ENCODE measurements at places on chromosomes 1 and 21.
A peak's percentile ranks its signal among the peaks of the same experiment; 100 is the strongest.

DNA sequence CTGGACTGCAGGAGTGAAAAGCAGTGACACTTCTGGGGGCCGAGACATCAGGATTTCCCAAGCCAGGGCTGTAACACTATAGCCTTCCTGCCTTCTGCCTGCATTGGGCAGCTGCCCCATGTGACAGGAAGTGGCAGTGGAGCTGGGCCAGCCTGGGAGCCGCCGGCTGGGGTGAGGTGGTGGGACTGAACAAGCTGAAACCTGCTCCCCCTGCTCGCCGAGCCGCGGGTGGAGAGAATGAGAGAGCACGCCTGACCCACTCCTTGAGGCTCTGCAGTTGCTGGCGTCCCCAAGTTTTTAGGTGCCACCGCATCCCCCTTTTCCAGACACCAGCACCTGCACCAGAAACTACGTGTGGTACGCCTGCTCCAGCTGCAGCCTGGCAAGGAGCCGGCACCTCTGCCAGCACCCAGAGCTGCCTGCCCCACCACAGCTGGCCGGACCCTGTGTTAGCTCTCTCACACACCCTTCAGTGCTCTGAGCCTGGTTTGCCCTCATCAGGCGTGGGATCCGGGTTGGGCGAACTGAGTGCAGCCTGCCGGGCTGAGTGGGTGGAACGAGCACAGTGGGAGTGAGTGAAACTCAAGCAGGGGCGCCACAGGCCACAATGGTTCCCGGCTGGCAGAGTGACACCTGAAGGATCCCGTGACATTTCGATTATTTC is 119.4 kb downstream of the AKT3 start:
- no peak for DNase-seq

DNA sequence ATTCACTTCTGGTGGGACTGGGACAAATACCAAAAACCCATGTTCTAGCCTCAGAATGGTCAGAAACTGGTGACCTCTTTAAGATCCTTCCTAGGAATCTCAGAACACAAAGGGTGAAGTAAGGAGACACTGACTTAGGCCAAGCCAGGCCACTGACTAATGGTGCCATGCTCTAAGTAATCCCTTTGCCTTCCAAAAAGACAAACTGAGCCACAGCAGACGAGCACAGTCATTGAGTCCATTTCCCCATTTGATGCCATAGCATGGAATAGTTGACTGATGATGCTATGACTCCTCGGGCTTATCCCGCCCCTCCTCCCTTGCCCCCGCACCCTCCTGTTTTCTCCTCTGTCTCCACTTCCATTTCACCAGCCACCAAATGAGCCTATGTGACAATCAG is 145.8 kb upstream of the ZNF648 start:
- DNase-seq = no peak

- DNase-seq = no peak
Observed at GRCh38 chr21:43790010-43790524, 690 bp downstream of the RRP1 start.

DNA sequence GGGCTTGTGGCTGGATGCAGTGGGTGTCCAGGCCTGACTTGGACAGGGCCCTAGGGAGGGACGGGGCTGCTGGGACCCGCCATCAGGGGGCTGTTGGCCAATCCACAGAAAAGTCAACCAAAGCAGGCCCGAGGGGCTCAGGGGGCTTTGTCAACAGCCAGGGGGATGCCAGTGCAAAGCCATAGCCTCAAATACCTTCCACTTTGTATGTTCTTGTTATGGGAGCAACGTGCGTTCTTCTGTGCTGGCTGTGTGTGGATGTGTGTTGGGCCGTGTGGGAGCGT is 35.4 kb upstream of the ARF1 start:
- no peak for DNase-seq

GRCh38 chr1:53766831-53767405 is 28.0 kb upstream of the GLIS1 start:
- DNase-seq = no peak

GRCh38 chr1:166166329-166166697 is 488 bp downstream of the FAM78B start:
- DNase-seq = no peak

DNA sequence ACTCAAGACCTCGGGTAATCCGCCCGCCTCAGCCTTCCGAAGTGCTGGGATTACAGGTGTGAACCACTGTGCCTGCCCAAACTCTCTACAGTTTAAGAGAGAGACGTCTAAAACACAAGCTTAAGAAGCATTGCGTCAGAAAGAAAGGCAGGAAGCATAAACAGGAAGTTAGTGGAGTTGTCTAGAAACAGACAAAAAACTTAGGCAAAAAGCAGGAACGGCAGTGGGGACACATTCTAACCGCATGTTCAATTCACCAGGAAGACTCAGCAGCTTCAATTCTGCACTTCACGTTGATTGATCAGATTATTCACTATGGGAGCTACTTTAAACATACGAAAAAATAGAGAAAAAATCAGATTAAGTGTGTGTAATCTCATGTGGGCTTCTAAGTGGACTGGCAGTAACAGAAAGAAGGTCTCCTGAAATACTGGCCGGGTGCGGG is 7.4 kb downstream of the CFAP74 start:
- DNase-seq = no peak

DNA sequence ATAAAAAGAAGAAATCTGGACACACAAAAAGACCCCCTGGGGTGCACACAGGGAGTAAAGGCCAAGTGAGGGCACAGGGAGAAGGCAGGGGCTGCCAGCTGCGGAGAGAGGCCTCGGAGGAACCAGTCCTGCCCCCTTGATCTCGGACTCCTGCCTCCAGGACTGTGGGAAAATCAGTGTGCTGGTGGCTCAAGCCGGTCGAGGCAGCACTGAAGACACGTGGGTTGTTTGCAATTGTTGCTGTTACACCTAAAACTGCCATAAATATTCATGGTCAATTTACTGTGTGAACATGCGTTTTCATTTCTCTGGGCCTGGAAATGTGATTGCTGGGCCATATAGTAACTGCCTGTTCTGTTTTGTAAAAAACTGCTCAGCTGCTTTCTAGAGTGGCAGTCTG is 18.5 kb downstream of the IBA57 start:
- no peak for DNase-seq

- no peak for DNase-seq
Observed at GRCh38 chr1:184597650-184598357, 156.9 kb downstream of the EDEM3 start.

- no peak for DNase-seq
Observed at GRCh38 chr1:182724215-182724614, 39.8 kb upstream of the RGS8 start.

- no peak for DNase-seq
Observed at GRCh38 chr1:16441282-16441665, 750 bp downstream of the NECAP2 start.

DNA sequence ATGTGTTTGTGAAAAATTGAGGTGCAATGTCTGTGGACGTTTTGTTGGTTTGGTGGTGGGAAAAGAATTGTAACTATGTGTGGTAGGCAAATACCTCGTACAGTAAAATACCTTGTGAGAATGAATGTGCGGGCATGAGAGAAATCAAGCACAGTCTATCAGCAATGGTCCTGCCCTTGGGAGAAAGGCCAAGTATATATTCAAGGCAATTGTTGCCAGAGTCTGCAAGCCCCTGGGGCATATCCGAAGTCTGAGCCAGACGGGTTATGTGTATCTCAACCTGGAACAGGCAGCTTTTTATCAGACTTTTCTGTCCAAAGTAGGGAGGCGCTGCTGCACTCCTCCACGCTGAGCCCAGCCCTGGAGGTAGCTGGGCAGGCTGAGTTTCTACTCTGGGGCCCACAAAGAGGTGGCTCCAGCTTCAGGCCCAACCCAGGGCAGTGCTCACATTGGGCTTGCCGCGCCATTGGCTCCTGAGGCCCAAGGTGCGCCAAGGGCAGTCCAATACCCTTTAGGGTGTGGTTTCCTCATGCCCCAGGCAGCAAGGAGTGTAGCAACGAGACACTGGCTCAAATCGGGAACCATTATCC is 9.4 kb upstream of the GNL2 start:
- DNase-seq = no peak

DNA sequence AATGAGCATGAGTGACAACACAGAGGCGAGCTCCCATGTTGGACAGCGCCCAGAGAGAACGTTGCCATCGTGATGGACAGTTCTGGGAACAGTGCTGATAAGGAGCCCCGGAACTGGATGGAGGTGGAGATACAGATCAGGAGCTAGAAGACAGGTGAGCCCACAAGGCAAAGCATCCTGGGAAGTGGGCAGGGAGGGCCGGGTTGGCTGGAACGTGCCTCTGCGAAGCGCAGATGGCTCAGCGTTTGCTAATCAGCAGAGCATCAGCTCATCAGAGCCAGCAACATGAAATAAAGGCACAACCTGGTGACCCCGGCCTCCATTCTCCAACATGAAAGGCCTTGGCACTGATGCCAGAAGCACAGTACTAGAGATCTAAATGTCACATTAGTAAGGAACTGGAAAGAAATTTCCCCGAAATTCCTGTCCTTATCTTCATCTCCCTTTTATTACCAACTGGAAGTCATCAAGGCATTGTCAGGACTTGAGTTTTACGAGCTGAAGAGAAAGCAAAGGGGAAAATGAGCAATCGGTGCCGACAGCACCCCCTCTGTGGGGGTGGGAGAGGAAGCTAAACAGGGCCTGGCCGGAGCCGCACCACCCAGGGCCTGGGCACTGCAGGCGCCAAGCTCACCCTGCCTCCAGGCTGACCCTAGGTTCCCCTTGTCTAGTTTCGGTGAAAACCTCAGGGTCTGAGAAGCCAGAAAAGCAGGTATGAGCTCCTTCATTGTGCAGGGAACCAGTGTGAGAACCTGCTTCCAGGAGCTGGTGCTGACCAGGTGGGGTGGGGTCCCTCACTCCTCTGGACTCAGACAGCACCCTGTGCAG is 19.9 kb downstream of the ABCA4 start:
- DNase-seq = no peak

GRCh38 chr1:16321176-16321867 is 31.0 kb downstream of the FBXO42 start:
- no peak for DNase-seq

DNA sequence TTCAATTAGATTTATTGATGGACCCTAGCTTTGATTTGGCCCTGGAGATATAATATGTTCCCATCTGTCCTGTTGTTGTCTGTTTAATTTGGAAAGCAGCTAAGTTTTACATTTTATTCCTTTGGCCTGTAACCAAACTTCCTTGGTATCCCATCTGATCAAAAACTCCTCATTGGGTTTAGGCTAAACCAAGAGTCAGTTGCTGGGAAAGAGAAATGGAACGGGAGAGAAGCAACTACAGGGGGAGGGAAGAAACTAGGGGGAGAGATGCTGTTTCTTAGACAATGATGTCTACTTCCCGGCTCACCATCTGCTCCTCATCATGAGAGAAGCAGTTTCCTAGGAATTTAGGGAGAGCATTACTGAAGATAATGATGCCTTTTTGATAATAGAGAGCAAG is 141.8 kb downstream of the SYT2 start:
- DNase-seq = peak; percentile 39

GRCh38 chr1:109792056-109792831 is 28.5 kb upstream of the EPS8L3 start:
- peak; percentile 15 for DNase-seq

DNA sequence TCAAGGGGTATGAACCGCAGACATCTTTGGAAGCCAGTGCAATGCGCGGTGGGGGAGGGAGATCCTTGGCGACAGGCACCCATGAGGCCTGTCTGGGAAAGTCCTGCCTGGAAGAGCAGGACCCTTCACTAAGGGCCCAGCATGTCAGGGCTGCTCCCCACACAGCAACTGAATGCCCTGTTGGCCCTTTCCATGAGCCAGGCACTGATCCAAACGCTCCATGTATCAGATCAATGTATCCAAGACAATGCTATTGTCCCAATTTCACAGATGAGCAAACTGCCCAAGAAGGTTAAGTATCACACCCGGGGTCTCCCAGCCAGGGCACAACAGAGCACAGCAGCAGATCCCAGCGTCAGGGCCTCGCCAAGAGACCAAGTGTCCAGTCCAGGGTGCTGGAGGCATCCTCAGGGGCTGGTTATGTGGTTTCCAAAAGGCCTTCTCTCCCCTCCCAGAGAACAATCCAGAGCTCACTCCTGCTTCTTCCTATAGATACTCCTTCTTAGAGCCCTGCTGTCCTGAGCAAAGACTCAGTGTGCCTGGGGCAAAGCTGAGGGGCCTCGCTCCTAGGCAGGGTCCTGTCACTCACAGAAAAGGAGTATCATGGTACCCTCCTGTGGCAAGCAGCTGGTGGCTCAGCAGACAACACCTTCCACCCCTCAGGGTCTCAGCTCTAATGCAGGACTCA is 328.0 kb downstream of the NPHP4 start:
- no peak for DNase-seq

DNA sequence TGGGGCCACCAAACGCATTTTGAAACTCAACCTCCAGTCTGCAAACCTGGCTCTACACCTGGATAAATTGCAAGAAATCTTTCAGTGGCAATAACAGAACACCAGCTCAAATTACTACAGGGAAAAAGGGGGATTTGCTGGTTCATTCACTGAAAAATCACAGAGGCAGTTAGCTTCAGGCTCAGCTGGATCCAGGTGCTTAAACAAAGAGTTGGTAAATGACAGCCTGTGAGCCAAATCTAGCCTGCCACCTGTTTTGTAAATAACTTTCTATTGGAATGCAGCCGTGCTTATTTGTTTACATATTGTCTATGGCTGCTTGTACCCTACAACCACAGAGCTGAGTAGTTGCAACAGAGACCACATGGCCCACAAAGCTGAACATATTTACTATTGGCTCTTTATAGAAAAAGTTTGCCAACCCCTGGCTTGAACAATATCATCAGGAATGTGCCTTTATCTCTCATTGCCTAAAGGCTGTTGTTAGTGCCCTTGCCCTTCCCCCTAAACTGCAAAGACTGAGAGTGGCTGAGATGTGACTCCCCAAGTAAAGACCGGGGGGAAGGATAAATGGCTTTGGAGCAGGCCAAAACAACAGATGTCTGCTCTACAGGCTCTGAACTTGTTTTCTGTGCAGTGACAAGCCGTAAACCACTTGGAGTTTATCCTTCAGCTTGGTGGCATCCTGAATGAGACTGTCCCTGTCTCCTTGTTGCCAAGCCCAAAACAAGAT is 21.5 kb upstream of the PTPRF start:
- DNase-seq = peak; percentile 53

DNA sequence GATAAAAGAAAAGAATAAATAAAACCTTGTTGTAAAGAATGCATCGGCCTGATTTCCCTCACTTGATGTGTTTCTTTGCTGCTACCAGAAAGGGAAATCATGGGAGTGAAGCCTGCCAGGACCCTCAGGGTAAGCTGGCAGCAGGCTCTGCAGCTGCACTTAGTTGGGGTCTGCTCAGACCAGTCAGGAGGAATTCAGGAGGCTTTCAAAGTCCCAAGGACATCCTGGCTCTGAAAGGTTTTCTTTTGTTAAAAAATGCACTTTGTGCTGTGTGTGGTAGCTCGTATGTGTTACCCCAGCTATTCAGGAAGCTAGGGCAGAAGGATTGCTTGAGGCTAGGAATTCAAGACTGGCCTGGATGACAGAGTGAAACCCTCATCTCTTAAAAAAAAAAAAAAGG is 254.8 kb downstream of the ZNF648 start:
- no peak for DNase-seq

- no peak for DNase-seq
Observed at GRCh38 chr1:1593834-1594601, 5.9 kb downstream of the FNDC10 start.

GRCh38 chr1:30900931-30901560 is 7.5 kb downstream of the SDC3 start:
- no peak for DNase-seq

GRCh38 chr1:84525779-84526178 is 19.4 kb upstream of the GNG5 start:
- DNase-seq = no peak

- no peak for DNase-seq
Observed at GRCh38 chr21:36968976-36969375, 2.5 kb upstream of the HLCS start.

- DNase-seq = no peak
Observed at GRCh38 chr1:11822091-11822490, 16.1 kb downstream of the CLCN6 start.

GRCh38 chr1:78370356-78370755 is 120.4 kb upstream of the PTGFR start:
- DNase-seq = no peak

GRCh38 chr1:154404511-154404931 is 622 bp upstream of the IL6R start:
- no peak for DNase-seq
